Kasumi-1 (cell line): ENCODE measurements at places on chromosomes 5 and 9.

- no peak for DNase-seq
These were observed at the start of gene C5orf52 for GRCh38 chr5:157670662-157671591. Gene C5orf52 (plus strand): TSS chr5:157671533. CDS start chr5:157671615, 82 bp downstream.

GRCh38 chr5:32147236-32147635 is 26.9 kb downstream of the GOLPH3 start:
- no peak for DNase-seq

DNA sequence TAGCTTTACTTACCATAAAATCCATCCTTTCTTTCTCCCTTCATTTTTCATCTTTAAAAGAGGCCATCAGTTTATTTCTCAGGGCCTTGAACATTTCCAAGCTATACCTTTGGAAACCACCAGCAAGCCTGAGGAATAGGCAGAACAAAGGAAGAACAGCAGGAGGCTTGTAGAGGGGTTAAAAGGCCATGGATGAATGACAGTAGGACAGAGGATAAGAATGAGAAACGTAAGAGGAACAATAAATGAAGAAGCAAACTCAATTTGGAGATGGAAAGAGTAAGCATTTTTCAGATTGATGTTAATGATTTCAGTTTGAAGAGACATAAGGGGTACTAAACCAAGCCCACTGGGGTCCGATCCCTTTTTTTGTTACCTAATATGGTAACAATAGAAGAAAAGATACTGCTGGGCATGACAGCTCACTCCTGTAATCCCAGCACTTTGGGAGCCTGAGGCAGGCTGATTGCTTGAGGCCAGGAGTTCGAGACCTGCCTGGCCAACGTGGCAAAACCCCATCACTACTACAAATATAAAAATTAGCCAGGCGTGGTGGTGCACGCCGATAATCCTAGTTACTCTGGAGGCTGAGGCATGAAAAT is 106.6 kb upstream of the NMUR2 start:
- no peak for DNase-seq

DNA sequence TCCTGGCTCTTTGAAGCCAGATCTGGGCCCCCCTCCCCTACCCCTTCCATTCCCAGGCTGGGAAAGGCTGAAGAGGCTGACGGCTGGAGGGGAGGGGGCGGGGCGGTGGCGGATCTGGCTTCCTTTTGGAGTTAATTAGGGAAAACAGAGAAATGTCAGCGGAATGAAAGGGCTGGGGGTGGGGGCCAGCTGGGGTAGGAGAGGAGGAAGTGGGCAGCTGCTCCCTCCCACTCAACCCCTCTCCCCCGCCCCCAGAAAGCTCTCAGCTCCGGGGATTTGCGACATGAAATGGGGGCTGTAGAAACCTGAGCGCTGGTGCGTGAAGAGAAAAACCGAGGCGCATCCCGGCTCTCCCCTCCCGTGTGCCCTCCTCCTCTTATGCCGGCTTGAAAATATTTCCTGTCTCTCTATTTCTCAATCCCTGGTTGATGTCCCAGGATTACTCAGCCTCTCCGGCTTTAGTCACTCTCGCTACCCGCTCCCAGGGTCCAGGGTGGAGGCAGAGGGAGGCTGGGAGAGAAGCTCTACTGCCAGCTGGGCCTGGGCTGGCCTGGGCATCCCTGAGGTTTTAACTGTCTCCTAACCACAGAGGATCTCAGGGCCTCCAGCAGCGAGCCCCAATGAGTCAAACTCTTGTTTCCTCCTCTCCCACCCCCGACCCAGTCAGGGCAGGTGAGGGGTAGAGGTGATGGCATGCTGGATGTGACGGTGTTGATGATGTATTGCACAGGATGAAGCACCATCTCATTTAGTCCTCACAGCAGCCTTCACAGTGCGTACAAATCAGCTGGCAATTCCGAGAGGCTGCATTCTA is 20.1 kb downstream of the PCDHGC5 start:
- DNase-seq, result peak; percentile 62

GRCh38 chr9:105859428-105860091 is 165.2 kb downstream of the TMEM38B start:
- DNase-seq, result no peak

- no peak for DNase-seq
These were observed 86.4 kb downstream of the DCP2 start for GRCh38 chr5:113062869-113063508.

DNA sequence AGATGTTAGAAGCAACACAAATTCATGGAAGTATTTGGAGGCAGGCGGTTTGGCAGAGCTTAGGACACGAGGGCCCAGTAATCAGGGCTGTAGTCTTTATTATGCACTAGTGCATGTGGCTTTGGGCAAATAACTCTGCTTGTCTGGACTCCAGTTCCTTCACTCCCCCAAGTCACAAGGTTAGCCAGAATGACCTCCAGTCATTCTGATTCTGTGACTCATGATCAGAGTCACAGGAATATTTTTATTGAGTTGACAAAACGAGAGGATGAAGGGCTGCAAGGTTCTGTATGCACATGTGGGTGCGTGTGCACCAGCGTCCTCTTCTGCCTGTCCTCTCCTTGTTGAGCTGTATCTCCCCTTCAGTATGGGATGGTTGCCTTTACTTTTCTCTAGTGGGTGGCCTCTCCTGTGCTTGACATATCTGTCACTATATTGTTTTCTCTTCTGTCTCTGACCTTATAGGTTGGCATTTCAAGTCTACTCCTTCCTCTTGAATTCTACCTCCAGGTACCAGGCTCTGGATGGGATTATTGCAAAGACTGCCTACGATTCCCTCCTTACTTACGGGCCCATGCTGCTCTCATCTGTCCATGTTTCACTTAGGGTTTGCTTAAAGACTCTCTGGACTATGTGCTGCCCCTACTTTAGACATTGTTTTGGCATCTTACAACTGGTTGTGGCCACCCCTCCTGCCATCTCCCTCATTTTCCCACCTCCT is 94.6 kb downstream of the KDM4C start:
- DNase-seq, result no peak

DNA sequence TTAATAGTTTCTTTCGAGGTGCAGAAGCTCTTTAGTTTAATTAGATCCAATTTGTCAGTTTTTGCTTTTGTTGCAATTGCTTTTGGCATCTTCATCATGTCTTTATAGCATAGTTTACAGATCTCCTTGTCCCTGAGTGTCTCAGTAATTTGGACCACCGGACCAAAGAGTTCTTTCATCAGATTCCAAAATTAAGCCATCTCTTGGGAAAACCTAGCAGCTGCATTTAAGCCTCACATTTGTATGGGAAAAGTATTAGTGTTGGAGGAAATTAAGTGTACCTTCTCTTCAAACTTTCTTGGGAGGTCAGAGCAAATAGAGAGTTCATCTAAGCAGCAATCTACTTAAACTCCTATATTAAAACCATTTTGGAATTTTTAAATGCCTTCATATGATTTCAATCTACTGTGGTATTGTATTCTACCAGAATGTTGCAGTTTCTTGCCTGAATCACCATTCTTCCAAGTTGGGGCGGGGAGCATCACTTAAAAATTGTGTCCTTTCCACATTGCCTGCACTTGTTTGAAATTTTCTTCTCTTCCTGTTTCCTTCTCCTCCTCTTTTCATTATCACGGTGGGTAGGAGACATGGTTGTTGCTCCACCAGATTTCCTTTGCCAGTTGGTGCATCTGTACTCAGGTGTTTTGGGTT is 97.3 kb upstream of the DAB2 start:
- DNase-seq, result no peak

DNA sequence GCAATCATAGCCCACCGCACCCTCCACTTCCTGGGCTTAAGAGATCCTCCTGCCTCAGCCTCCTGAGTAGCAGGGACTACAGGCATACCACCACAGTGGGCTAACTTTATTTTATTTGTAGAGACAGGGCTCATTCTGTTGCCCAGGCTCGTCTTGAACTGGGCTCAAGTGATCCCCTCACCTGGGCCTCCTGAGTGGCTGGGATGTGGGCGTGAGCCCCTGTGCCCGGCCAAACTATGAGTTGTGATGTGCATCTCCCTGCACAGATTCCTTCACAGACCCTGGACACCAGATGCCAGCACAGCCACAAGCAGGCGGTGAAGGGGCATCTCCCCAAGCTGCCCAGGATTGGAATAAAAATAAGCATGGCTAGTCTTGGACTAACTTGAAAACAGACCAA is 244.9 kb upstream of the IRX1 start:
- DNase-seq, result no peak

DNA sequence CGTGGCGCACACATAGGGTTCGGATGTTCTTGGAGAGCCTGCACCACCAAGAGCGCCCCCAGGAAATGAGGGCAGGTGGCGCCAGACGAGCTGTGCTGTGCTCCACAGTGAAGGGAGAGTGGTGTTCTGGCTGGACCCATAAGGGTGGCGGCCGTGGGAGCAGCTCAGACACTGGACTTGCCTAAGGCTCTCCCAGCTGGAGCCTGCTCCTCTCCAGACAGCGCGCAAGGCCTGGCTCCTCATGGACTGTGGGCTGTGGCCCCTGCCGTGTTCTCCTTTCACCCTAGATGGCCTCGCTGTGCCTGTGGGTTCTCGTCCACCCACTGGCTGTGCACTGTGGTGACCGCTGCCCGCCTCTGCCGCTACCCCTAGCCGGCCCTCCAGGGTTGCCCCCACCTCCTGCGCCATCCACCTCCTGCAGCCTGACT is 92.9 kb downstream of the EHMT1 start:
- DNase-seq, result no peak

- no peak for DNase-seq
These were observed 148.3 kb upstream of the MOCS2 start for GRCh38 chr5:53257806-53258373.

GRCh38 chr5:112703866-112704820 is 33.5 kb upstream of the APC start:
- peak; percentile 84 for DNase-seq

DNA sequence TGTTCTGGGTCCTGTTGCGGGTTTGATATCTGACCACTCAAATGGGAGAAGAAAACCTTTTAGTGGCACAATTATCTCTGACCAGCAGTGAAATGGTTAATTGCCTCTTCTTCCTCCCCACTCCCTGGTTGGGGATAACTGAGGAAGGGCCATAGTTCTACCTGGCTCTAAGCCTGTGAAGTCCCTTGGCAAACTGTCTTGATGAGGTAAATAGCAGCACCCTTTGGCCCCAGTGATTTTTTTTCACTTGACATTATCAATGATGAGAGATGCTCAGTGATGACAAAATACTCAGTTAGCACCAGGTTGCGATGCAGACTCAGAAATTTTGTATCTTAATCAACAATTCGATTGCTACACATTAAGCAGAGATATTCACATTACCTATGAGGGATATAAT is 515.7 kb downstream of the PSAT1 start:
- DNase-seq, result no peak

DNA sequence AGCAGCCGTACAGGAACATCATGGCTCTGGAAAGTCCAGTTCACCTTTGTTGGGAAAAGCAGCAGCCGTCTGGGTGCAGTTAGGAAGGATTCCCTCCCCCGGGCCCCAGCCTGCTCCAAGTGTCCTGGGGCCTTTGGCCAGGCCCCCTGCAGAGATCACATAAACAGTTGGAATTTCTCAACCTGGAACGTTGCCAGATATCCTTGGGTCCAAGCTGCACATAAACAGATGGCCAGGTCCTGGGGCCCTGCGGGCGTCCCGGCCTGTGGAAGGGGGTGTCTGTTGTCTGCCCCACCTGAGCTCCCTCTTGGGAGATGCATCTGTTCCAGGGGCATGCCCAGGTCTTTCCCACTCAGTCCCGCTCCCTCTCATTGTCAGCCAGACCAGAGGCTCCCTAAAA is 92.7 kb downstream of the COL5A1 start:
- DNase-seq, result no peak

DNA sequence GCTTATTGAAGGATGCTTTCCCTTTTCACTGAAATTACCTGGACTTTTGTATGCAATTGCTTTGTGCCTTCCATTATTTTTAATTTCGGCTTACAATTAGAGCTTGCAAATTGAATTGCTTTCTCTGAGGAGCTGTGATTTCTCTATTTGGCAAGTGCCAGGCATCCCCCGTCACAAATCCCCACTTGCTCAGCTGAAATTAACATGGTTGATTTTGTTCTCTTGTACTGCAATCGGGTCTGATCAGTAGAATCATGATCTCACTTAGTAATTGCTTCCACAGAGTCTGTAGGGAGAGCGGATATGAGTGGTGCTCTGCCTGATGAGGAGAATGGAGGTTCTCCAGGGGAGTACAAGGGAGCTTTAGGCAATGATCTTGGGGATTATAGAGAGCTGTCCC is 495.5 kb upstream of the SGCD start:
- DNase-seq, result no peak

DNA sequence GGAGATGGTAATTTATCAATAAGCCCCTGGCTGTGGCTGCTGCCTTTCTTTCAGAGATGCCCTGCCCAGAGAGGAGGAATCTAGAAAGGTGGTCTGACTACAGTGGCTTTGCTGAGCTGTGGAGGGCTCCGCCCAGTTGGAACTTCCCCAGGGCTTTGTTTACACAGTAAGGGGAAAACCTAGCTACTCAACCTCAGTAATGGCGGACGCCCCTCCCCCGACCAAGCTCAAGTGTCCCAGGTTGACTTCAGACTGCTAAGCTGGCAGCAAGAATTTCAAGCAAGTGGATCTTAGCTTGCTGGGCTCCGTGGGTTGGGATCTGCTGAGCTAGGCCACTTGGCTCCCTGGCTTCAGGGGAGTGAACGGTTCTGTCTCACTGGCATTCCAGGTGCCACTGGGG is 865.4 kb upstream of the ACO1 start:
- DNase-seq, result no peak

GRCh38 chr5:102289251-102289899 is 6.7 kb downstream of the SLCO4C1 start:
- no peak for DNase-seq

GRCh38 chr9:35226651-35227050 is 64.8 kb downstream of the UNC13B start:
- DNase-seq, result no peak

DNA sequence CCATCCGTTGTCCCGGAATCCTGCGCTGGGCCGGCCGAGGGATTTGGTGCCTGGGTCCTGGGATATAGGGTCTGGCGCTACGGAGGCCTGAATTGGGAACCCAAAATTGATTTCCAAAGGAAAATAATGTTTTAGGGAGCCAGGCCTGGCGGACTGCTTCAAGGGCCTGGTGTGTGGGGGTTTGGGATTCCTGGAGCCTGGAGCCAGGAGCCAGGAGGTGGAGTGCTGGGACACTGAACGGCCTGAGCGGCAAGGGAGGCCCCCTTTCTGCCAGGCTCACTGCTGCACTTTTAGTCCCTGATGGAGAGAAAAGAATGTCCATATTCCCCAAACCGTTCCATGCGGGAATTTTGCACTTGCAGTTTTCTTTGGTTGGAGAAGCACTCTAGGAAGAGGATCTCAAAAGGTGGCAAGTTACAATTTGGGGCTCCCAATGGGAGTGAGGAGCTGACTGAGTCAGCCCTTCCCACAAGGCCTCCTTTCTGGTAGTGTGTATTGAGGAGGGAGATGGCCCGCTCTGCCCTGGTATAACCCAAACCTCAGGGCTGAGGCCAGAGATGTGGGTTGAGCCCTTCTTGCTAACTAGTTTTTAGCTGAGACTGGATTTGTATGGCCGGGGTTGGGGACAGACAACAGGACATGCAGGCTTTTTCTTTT is 2.2 kb downstream of the LMX1B start:
- DNase-seq, result no peak

- no peak for DNase-seq
These were observed 11.3 kb upstream of the LOX start for GRCh38 chr5:122089096-122090013.
